ENCODE measurements at places on chromosomes 7 and 10.

GRCh38 chr7:140062118-140062527 is 628 bp downstream of the PARP12 start:
- DNase-seq: no peak

DNA sequence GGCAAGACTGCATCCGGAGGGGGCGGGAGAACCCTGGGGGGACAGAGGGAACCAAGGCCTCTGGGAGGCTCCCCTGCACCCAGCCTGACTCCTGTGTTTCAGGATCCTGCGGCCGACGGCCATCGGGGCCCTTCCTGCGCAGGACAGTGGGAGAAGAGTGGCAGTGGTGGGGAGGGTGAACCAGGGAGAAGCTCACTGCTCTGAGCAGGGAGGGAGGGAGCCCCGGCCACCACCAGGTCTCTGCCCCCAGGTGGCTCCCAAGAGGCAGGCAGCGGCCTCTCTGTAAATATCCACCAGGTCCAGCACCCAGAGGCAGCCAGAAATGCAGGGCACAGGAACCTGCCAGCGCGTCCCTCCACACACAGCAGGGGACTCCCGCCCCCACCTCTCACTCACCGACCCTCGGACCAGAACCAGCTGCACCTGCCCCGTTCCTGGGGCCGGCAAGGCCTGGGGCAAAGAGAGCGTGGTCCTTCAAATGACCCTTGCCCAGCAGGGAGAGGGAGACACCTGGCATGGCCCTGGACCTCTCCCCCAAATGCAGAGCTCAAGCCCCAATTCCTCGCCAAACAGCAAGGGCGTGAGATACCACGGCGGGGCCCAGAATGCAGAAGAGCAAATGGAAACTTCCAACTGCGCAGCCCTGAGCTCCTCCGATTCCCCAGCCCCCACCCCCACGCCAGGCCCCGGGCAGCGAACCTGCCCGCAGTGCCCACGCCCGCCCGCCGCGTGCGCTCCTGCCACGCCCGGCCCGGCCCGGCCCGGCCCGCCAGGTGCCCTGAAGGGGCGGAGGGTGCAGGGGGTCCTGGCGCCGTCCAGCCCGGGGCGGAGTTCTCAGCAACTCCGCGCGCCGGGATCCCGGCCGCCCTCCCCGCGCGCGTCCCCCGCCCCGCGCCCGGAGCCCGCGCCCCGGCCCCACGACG is 805 bp downstream of the RASGEF1A start:
- no peak for DNase-seq

- DNase-seq: peak; percentile 75
Observed at GRCh38 chr7:137539111-137539715, 195.7 kb upstream of the PTN start.

GRCh38 chr7:2405201-2405600 is 1.8 kb downstream of the CHST12 start:
- no peak for DNase-seq

- peak; percentile 72 for DNase-seq
Observed at GRCh38 chr7:13262929-13263530, 575.6 kb downstream of the ARL4A start.

GRCh38 chr10:88227342-88228018 is 355.6 kb downstream of the RNLS start:
- peak; percentile 88 for DNase-seq

GRCh38 chr7:142685877-142686508 is 63.3 kb upstream of the PRSS1 start:
- no peak for DNase-seq

GRCh38 chr7:55094092-55094690 is 75.4 kb downstream of the EGFR start:
- no peak for DNase-seq

DNA sequence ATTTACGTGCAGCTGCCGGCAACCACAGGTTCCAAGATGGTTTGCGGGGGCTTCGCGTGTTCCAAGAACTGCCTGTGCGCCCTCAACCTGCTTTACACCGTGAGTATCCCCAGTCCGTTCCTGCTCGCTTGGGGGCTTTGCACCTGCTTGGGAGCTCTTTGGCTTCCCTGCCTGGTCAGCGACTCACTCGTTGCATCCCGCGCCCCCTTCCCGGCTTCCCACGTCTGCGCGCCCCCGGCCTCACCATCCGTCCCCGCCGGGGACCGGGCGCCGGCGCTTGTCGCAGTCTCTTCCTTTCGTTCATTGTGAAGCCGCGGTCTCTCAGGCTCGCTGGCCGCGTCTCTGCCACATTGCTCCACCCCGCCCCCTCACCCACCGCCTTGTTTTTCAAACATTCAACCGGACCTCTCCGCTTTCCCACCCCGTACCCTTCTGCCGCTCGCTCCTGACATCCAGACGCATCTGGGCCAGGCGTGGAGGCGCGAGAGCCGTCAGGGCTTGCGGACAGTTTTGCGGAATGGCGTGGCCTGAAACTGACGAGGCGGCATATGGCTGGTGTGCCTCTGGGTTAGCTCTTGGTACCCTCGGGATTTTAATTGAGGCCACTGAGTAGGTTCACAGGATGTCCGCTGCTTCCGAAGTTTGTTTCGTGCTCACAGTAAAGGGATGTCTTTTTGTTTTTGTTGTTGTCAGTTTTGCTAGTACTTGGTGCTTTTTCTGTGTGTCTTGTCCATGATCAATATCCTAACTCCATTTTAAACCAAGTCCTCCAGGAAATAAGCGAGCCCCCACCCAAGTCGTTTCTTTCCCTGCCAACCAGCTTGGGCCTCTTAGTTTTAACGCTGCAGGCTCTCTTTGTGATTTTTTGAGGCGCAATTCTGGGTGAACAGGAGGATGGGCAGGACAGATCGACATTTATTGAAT is 639 bp downstream of the TSPAN13 start:
- DNase-seq: peak; percentile 39

- DNase-seq: no peak
Observed at GRCh38 chr10:108848046-108848445, 1075.3 kb downstream of the XPNPEP1 start.

GRCh38 chr7:10734595-10734994 is 239.1 kb upstream of the PHF14 start:
- no peak for DNase-seq

DNA sequence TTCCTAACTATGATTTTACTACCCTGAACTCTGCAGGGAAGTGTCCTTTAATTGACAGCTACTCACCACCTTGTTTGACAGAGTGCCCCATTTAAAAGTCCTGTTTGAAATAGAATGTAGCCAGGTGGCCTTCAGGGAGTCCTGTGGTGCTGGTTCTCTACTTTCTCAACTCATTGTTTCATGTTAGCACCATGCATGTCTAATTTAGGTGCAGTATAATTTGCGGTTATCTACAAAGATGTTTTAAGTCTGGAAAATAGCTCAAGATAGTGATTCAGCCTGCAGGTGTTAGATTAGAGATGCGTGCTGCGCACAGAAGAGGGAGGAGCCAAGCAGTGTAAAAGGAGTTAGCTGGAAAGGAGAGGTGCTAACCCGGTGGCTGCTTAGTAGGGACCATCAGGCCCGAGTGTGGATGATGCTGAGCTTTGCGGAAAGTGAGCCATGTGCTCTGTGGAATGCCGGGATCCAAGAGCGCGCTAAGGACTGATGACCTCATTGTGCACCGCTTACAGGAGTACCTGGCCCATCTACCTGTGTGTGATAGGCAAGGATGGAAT is 1.2 kb downstream of the CCM2 start:
- DNase-seq: no peak

GRCh38 chr7:149782682-149783345 is 9.4 kb upstream of the ZNF467 start:
- no peak for DNase-seq

DNA sequence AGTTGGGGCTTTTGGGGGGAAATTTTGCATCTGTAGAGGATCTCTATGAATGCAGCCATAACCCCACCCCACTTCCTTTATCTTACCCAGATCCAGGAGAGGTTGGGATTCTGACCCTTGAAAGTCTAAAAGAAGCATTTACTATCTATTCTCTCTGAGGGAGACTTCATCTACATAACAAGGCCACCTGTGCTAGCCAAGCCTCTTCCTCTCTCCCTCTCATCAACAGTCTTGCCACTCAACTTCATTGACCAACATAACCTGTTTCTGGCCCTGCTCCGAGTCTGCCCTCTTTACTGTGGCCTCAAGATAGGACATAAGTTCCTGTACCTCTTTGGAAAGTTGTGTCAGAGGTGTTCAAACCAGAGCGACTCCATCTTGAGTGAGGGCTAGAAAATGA is 19.4 kb downstream of the TUBAL3 start:
- no peak for DNase-seq

GRCh38 chr10:69259547-69260243 is 18.6 kb upstream of the HK1 start:
- DNase-seq: no peak

- DNase-seq: peak; percentile 56
Observed at GRCh38 chr7:30116771-30117170, 18.0 kb upstream of the MTURN start.

DNA sequence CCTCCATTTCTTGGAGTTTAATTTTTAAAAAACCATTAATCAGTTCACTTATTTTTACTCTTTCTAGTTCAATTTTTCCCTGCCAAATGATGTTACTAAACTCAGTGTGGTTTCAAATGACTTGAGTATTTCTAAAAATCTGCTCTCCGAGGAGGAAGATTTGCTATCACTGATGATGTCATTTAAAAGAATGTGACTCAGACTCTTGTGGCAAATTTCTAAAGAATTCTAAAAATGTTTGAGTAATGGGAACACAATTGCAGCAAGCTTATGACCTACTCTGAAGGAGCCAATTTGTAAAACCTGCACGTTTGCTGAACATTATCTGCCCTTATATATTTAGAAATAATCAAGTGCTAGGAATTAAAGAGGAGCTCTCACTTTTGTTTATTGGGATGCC is 88.6 kb downstream of the SPAG6 start:
- peak; percentile 94 for DNase-seq

DNA sequence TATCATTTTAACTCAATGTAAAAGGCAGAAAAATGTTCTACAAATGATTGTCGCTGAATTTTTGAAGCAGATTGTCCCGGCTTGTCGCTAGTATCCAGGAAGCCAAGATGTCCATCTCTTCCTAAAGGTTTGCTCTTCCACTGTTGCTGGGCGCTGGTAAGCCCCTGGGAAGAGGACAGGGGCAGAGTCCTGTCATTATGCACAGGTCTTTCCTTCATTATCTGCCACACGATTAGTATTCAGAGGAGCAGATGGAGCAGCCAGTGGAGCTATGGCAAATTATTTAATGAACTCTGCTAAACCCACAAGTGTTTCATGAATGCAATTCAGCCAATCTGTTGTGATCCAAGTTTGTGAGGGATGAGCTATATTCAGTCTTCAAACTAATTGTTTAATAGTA is 499.1 kb upstream of the NRP1 start:
- no peak for DNase-seq

DNA sequence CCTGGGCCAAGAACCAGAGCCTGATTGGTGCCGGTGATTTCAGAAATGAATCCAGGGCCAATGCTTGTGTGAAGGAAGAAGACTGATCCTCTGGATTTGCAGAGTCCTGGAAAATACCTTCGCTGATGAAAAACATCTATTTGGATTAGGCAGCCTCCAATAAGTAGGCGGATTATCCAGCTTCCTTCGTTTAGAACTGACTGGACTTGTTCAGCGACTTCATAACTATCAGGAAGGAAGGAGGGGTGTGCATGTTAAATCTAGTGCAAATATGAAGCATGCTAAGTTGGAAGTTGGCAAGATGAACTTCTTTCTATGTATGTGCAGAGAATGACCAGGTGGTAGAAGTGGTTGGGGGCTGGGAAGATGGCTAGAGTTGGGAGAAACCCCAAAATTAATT is 41.0 kb downstream of the NKX2-3 start:
- no peak for DNase-seq

- DNase-seq: no peak
Observed at GRCh38 chr10:130432271-130432670, 296.1 kb downstream of the GLRX3 start.

DNA sequence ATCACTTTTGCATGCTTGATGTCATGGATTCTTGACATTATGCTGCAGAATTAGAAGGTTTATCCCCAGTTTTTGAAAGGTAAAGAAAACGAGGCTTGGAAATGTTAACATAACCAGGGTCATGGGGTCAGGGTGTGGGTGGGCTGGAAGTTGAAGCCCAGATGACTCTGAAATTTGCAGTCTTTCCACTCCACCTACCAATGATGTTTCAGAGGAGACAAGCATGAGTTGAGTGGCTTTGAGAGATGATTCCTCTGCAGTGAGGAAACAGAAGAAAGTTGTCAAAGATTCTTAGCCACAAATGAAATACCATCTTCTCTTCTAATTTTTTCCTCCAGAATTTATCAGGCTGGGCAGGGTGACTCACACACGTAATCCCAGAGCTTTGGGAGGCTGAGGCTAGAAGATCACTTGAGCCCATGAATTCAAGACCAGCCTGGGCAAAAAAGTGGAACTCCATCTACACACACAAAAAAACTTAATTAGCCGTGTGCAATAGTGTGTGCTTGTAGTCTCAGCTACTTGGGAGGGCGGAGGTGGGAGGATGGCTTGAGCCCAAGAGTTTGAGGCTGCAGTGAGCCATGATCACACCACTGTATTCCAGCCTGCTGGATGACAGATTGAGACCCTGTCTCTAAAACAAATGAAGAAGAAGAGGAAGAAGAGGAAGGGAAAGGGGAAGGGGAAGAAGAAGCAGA is 239.1 kb upstream of the AUTS2 start:
- no peak for DNase-seq

- DNase-seq: no peak
Observed at GRCh38 chr7:138382862-138383565, 77.0 kb upstream of the TRIM24 start.

- DNase-seq: peak; percentile 93
Observed at GRCh38 chr10:14063531-14064285, 267.0 kb downstream of the FRMD4A start.

- no peak for DNase-seq
Observed at GRCh38 chr10:116810120-116810500, 39.2 kb upstream of the ENO4 start.

GRCh38 chr10:71076473-71077142 is 135.8 kb upstream of the UNC5B start:
- no peak for DNase-seq

- peak; percentile 75 for DNase-seq
Observed at GRCh38 chr7:88218836-88219605, 817 bp downstream of the SRI start.

GRCh38 chr7:29884399-29885272 is 78.3 kb downstream of the WIPF3 start:
- DNase-seq: no peak

- peak; percentile 71 for DNase-seq
Observed at GRCh38 chr7:1169409-1170368, 9.7 kb upstream of the ZFAND2A start.

DNA sequence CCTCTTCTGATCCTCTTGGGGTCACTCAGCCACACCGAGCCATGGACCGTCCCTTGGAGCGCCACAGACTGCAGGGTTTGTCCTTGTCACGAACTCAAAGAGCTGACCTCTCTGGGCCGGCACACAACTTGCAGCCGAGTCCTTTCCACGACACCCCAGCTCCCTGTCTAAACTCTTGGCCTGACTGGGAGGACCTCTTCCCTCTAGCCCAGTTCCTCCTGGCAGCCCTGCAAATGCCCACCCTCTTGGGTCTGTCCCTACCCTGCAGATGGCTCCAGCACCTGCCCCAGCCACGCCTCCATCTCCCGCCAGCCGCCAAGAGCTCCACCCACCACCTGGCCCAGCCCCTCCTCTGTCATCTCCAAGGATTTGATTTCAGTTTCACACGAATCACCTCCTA is 339.2 kb downstream of the DNAJB6 start:
- DNase-seq: no peak

Data from fibroblast of pulmonary artery (primary cell).